Activated CD8-positive, alpha-beta T cell treated with anti-CD3 and anti-CD28 coated beads for 36 hours (primary cell): ENCODE measurements at places on chromosomes 3 and 15. TPM values are rescaled to one million over a fixed set of nuclear protein-coding genes. Genes with fewer than 3 reads are reported as not detected.

The TEX9 gene
- total RNA-seq, result 0.79 TPM

The CADM2 gene
- total RNA-seq, result 0.38 TPM

The ATG7 gene
- 33.1 TPM for total RNA-seq

The ZNF620 gene
- total RNA-seq, result 2.5 TPM

The GP5 gene
- total RNA-seq, result 0.72 TPM

The LSAMP gene
- not detected for total RNA-seq

The ZNF717 gene
- 14.2 TPM for total RNA-seq

The FEM1B gene
- 44.4 TPM for total RNA-seq

The ATP2B2 gene
- not detected for total RNA-seq

The TYRO3 gene
- total RNA-seq, result 0.67 TPM

The MYO5C gene
- total RNA-seq, result 1.3 TPM

The ACY1 gene
- total RNA-seq, result 61.8 TPM

The LRRC15 gene
- total RNA-seq, result not detected

The FES gene
- total RNA-seq, result 4.1 TPM

The HGD gene
- total RNA-seq, result 0.78 TPM

The TNNC1 gene
- total RNA-seq, result 4.8 TPM

The ZNF502 gene
- total RNA-seq, result 2.3 TPM

The DLL4 gene
- total RNA-seq, result not detected

The GFM1 gene
- 56.1 TPM for total RNA-seq

The TRH gene
- not detected for total RNA-seq

The ITIH4 gene
- 3.9 TPM for total RNA-seq

The RBPMS2 gene
- total RNA-seq, result not detected

The ZNF80 gene
- 1.8 TPM for total RNA-seq

The MIX23 gene
- total RNA-seq, result 168 TPM

The GOLGA8S gene
- 0.16 TPM for total RNA-seq

The IL17RD gene
- total RNA-seq, result not detected

The ACTRT3 gene
- 0.14 TPM for total RNA-seq

The HIGD2B gene
- 0.32 TPM for total RNA-seq

The NR2C2 gene
- total RNA-seq, result 47.4 TPM

The DUOXA2 gene
- total RNA-seq, result not detected

The SLC15A2 gene
- total RNA-seq, result 1.7 TPM

The GOLGA6D gene
- not detected for total RNA-seq

The IDH3A gene
- 106 TPM for total RNA-seq

The INAFM2 gene
- 16.9 TPM for total RNA-seq

The CHRFAM7A gene
- total RNA-seq, result 0.77 TPM

The SMCO1 gene
- total RNA-seq, result not detected

The CLDN11 gene
- total RNA-seq, result not detected

The TMEM115 gene
- 16.8 TPM for total RNA-seq

The WWTR1 gene
- total RNA-seq, result 0.63 TPM

The C3orf20 gene
- total RNA-seq, result 0.20 TPM

The CSPG5 gene
- total RNA-seq, result 0.58 TPM

The SLC38A3 gene
- 0.22 TPM for total RNA-seq

The CMTM8 gene
- total RNA-seq, result 6.9 TPM

The DNAH12 gene
- total RNA-seq, result 0.07 TPM

The ALDH1A3 gene
- total RNA-seq, result not detected

The PLSCR5 gene
- total RNA-seq, result not detected

The PRICKLE2 gene
- not detected for total RNA-seq

The LRTM1 gene
- not detected for total RNA-seq

The BHLHE40 gene
- 456 TPM for total RNA-seq

The CNTN3 gene
- not detected for total RNA-seq

The GRAMD1C gene
- 0.29 TPM for total RNA-seq

The BUB1B gene
- total RNA-seq, result 82.5 TPM

The FILIP1L gene
- total RNA-seq, result 0.11 TPM

The TCF12 gene
- total RNA-seq, result 60.5 TPM

The THPO gene
- not detected for total RNA-seq

The WDR72 gene
- not detected for total RNA-seq

The DPPA2 gene
- not detected for total RNA-seq

The PLOD2 gene
- 2.0 TPM for total RNA-seq
